ENCODE measurements at places on chromosomes 5 and 9. TPM values are rescaled to one million over a fixed set of nuclear protein-coding genes. Genes with fewer than 3 reads are reported as not detected.

The PCDHGB5 gene
- 8.5 TPM for total RNA-seq

The SURF1 gene
- total RNA-seq, result 25.1 TPM

The SLC6A19 gene
- not detected for total RNA-seq

The TRAF1 gene
- total RNA-seq, result 1.8 TPM

The CEL gene
- 0.27 TPM for total RNA-seq

The ABITRAM gene
- 16.3 TPM for total RNA-seq

The GZMA gene
- total RNA-seq, result not detected

The PCDHGA8 gene
- 2.5 TPM for total RNA-seq

The GPBP1 gene
- total RNA-seq, result 113 TPM

The DNM1 gene
- 28.0 TPM for total RNA-seq

The FGD3 gene
- not detected for total RNA-seq

The DOCK8 gene
- 0.18 TPM for total RNA-seq

The CD14 gene
- total RNA-seq, result 0.36 TPM

The TYRP1 gene
- total RNA-seq, result 1.1 TPM
